ENCODE measurements at places on chromosomes 13 and 19.

DNA sequence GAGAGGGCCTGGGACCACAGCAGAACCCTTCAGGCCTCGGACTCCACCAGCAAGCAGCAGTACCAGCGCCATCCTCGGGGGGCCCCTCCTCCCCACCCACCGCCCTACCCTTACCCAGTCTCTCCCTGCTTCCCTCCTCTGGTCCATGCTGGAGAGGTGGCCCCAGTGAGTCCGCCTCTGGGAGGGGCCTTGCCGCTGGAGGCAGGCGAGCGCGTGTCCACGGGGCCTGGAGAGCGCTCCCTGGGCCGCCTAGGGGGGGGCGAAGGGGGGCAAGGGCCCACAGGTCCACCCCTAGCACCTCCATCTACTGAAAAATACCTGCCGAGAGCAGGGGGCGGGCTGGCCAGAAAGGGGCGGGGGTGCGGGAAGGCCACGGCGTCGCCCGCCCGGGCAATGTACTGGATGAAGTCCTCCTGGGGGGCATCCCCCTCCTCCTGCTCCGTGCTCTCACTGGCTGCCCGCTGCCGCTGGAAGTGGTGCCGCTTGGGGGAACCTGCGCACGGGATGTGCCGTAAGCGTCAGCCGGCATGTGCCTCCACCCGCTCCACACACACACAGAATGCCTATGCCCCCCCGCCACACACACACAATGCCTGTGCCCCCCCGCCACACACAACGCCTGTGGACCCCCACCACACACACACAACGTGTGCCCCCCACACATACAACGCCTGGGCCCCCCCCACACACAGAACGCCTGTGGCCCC, 6.9 kb downstream of the CBARP start:
- DNase-seq = no peak

DNA sequence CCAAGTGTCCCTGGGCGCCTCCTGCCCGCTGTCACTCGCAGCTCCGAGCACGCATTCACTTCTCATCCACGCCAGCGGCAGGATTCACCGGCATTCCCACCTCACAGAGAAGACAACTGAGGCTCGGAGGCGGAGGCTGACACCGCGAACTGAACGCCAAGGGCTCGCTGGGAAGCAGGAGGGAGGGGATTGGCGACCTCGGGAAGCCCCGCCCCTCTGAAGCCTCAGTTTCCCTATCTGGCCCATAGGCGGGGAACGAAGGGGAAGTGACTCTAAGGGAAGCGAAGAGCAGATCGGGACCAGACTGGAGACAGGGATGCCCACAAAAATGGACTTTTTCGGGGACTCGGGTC, 256 bp downstream of the MICOS13 start:
- DNase-seq = no peak

DNA sequence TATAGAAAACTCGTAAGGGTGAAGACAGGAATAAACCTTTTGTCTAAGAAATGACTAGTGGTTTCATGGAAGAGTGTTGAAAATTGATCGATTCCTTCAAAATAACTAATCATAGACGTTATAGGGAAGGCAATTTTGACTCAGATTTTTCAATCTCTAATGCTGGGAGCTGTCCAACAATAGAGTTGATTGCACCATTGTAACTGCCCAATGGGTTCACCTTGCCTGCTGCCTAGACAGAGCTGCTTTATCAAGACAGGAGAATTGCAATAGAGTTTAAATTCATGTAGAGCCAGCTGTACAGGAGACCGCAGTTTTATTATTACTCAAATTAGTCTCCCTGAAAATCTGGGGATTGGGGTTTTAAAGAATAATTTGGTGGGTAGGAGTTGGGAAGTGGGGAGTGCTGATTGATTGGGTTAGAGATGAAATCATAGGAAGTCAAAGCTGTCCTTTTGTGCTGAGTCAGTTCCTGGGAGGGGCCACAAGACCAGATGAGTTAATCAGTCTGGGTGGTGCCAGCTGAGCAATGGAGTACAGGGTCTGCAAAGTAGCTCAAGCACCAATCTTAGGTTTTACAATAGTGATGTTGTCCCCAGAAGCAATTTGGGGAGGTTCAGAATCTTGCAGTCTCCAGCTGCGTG, 16.8 kb upstream of the ADGRE2 start:
- DNase-seq = no peak

GRCh38 chr13:105719859-105720258, 815.6 kb downstream of the EFNB2 start:
- DNase-seq = no peak

GRCh38 chr13:78655906-78656305, 3.0 kb downstream of the OBI1 start:
- no peak for DNase-seq

GRCh38 chr13:36074659-36075058, 56.5 kb downstream of the DCLK1 start:
- DNase-seq = no peak

GRCh38 chr13:52800856-52801255, 47.6 kb downstream of the PCDH8 start:
- no peak for DNase-seq

- DNase-seq = no peak
Observed at GRCh38 chr19:3124630-3125029, 11.2 kb upstream of the GNA15 start.

DNA sequence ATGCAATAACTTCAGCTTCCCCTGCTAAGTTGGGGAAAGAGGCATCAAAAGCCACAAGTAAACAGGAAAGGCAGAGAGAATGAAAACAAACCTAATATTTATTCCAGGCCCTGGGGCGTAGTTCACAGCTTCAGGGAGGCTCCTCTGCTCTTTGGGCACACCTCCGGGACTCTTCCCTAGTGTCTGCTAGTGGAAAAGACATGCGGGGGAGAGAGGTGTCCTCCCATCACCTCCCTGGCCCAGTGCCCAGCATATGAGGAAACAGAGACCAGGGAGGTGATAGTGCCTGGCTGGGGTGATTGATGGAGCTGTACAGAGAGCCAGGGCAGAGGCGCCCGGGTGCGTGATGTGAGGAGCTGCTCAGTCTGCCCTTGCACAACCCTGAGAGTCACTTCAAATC, 71.0 kb downstream of the RASL11A start:
- no peak for DNase-seq

DNA sequence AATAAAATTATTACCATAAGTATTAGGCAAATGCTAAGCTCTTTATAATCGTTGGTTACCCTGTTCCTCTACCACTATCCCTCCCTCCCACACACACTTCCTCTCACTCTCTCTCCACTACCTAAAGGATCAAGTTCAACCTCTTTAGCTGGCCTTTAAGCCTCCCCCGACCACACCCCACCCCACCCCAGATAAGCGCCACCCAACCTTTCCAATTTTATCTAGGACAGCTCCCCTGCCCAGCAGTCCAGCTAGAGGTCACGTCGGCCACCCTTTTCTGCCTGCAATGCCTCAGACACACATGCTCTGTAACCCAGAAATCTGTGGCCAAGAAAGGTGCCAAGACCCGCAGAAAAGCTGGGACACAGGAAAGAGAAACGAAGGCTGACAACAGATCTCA, 1.1 kb downstream of the LYPD4 start:
- no peak for DNase-seq

DNA sequence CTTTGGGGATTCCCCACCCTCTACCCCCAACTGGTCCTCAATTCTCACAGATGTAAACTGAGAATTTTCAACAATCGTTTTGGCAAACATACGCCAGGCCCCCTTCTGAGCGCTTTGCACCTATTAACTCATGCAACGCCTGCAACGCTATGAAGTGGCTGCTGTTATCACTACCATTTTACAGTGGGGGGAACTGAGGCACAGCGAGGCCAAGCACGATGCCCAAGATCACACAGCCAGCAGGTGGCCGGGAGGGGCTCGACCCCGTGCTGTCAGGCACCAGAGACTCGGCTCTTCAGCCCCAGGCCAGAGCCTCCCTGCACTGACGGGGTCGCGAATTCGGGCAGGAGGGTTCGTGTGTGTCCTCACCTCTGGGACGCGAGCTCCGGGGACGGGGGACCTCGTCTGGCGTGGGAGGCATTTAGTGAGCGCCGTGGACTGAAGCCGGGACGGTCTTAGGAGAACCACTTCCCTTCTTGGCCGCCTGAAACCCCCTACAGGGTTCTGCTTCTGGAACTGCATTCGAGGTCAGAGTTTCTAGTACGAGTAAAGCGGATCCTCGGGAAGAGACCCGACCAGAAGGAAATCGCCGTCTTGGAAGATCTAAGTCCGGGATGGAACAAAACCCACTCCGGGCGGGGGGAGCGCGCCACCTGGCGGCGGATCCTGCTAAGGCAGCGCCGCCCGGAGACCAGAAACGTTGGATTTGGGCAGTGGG, 21.0 kb downstream of the ZNF114 start:
- DNase-seq = peak; percentile 90

- no peak for DNase-seq
Observed at GRCh38 chr13:26280295-26280694, 26.4 kb downstream of the CDK8 start.

GRCh38 chr13:57925250-57925649, 293.7 kb downstream of the PCDH17 start:
- no peak for DNase-seq

DNA sequence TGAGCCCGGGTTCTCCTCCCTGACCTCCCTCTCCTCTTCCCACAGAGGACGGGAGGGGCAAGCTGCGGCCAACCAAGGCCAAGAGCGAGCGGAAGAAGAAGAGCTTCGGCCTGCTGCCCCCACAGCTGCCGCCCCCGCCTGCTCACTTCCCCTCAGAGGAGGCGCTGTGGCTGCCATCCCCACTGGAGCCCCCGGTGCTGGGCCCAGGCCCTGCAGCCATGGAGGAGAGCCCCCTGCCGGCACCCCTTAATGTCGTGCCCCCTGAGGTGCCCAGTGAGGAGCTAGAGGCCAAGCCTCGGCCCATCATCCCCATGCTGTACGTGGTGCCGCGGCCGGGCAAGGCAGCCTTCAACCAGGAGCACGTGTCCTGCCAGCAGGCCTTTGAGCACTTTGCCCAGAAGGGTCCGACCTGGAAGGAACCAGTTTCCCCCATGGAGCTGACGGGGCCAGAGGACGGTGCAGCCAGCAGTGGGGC, 162.2 kb downstream of the KDM4B start:
- DNase-seq = no peak

- peak; percentile 81 for DNase-seq
Observed at GRCh38 chr19:45676851-45677263, 8.8 kb downstream of the GIPR start.

DNA sequence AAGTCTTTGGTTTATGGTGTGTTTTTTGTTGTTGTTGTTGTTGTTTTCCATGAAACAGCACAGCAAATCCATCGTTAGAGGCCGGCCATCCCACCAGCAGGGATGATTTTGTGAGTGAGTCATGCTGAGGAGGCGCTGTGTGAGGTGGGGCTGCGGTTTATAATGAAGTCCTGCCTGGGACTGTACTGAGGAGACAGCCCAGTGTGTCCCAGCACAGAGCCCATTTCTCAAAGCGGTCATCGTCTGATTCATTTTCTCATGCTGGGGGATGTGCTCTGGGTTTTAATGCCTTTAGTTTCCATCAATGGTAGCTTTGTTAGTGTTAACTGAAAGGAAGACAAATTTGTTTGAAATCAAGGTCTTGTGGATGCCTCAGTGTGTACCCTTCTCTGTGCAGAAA, 129.3 kb upstream of the SERP2 start:
- no peak for DNase-seq

GRCh38 chr13:113931841-113932459, 41.9 kb downstream of the C13orf46 start:
- no peak for DNase-seq

DNA sequence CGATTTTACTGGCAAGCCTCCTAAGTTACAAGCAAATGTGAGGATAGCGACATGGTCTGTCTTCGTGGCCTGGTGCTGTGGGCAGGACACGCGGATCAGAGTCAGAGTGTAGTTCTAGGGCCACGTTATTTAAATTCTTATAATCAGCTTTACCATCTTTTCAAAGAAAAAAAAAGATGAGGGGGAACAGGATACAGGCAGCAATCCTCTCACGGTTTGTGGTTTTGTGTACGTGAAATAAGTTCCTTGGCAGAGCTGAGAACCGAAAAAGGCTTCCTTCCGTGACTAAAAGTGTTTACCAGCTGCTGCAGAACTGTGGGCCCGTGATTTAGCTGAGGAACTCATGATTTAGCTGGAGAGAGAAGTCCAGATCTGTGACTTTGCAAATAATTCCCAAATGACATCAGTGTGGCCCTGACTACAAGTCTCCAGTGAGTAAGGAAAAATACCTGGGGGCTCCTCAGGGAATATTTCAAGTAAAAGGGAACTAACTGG, 27.2 kb downstream of the RCBTB2 start:
- peak; percentile 89 for DNase-seq

DNA sequence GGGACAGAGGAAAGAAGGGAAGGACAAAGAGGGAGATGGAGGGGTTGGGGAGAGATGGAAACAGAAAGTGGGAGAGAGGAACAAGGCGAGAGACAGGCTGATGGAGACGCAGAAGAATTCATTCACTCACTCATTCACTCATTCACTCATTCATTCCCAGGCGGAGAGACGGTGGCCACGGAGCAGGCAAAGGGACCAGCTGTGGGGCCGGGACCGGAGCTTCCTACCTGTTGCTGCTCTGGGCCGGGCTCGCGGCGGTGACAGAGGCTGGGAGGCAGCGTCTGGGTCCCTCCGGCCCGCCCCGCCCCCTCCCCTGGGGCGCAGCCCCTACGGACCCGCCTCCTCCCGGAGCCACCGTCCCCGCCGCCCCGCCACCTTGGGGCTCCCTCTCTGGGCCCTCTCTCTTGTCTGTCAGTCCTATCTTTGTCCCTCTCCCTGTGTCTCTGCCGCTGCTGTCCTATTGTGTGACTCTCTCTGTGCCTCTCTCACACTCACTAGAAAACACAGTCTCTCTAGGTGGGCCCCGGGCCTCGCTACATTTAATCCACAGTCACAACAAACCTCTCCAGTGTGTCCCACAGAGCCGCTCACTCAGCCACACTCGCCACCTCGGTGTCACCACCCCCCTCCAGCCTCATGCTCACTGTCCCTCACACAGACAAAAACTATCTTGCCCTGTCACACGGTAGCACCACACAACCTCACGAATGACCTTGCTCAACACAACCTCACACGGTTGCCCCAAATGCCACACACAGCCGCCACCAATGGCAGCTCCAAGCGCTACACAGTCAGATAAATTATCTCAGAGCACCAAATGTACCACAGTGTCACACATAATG, at the start of gene GNG8:
GNG8 (minus strand) TSS at position 283 of the 842 bp plus-strand sequence. CDS start 1,520 bp downstream, outside the sequence.
- peak; percentile 72 for DNase-seq

All from activated CD4-positive, alpha-beta T cell treated with anti-CD3 and anti-CD28 coated beads, Interleukin-2, amount 10 ng/mL, durations not matched to agents 24 days and 14 days (primary cell).